ENCODE measurements at places on chromosomes 16 and 17.

DNA sequence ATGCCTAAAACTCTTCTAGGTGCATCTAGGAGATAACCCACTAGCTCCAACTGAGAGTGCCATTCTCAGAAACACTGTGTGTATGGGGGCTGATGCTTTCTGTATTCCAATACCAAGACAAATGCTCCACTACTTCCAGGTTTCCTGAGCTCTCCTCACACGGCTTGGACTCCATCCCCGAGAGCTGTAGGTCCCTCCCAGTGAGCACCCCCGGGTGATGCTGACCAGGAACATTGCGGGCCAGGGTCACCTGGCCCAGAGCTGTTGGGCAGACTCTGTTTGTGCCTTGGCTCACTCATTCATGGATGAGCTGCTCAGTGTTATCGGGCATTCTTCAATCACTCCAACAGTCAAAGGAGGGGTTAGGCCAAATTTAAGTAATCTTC, 7.0 kb downstream of the CUEDC1 start:
- DNase-seq = no peak

DNA sequence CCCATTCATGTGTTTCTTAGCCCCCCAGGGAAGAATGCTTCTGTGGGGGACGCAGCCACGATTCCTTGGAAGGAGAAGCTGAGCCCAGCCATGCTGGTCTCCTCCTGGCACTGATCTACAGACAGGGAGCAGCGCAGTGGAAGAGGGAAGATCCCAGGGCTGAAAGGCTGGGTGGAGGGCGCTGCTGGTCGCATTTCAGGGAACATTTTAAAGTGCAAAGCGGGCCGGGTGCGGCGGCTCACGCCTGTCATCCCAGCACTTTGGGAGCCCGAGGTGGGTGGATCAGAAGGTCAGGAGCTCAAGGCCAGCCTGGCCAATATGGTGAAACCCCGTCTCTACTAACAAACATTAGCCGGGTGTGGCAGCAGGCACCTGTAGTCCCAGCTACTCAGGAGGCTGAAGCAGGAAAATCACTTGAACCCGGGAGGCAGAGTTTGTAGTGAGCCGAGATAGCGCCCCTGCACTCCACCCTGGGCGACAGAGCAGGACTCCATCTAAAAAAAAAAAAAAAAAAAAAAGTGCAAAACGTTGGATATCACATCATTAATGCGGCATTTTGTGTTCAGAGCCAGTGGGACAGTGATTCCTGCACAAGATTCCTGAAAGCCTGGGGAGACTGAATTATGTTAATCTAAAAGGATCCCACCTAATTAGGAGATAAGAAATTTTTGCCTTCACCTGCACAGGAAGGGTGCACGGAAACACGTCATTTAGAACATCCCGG, 558 bp upstream of the CHMP6 start:
- no peak for DNase-seq

DNA sequence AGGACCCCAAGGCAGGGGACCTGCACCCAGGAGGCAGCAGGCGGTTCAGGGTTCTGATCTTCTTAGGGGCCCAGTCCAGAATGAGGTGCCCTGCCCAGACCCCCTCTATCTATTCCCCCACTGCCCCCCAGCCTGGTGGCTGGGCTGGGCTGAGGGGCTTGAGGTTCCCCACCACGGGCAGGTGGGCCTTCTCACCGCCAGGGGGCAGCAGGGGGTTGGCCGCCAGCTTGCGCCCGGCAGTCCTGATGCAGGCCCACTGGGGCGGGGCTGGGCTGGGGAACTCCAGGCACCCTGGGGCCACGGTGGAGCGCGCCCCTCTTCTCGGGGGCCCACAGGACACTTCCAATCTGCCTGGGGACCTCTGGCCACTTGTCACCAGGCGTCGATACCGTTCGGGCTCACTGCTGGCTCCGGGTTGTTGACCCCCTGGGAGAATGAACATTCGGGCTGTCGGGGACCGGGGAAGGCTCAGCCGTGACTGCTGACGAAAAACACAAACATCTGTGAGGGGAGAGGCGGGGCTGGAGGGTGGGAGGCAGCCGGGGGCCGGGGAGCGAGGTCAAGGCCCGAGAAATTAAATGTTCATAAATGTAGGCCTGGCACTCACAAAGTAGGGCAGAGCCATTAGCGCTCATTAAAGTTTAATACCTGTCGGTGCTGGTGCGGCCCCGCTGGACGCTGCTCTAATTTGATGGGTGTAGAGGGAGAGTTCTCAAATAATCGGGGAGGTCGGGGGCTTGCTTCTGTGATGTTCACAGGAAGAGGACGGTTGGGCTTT, 219.3 kb upstream of the GSE1 start:
- DNase-seq = no peak

DNA sequence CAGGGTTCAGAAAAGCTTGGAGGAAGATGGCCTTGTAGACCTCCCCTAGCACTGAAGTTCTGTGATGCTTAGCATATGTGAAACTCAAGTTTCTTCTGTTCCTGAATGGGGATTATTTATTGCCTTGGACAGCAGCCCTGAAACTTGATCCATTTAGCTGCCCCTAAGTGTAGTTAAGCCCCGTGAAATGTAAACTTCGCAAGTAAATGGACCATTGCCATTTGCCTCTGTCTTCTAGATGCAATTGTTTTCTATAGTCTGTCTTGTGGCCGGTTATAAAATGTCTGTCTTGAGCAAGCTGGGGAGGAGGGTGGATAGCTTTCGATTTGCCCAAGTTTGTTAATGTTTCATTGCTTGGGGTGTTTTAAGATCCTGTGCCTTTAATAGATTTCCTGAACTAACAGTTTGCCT, 261.8 kb downstream of the CDH13 start:
- no peak for DNase-seq

DNA sequence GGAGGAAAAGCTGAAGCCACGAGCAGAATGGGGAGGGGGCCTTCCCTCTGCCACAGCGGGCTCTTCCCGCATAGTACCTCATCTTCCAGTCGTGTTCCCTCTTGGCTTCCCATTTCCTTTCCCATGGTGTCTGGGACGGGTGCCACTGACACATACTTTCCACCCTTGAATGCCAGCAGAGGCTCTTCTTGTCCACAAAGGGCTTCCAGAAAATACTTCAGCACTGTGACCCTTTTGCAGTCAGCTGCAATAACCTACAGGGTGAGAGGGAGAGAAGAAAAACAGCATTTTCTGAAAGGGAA, 30.7 kb downstream of the HIC1 start:
- DNase-seq = no peak

DNA sequence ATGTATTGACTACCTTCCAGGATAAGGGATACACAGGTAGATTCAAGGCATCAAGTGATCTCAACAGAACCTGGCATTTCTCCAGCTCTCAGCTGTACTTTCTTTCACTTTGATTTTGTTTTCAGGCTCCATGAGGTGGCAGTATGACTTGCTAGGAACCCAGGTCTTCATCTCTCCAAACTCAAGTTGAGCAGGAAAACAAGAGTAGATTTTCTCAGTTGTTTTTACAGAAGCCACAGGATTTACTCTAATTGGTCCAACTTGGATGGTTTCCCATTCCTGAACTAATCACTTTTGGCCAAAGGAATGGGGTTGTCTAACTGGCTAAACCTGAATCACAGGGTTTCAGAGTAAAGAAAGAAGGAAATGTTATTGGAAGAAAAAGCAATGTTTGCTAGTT, 146.6 kb downstream of the TRIM37 start:
- no peak for DNase-seq

GRCh38 chr17:70365091-70365583, 195.8 kb downstream of the KCNJ2 start:
- no peak for DNase-seq

DNA sequence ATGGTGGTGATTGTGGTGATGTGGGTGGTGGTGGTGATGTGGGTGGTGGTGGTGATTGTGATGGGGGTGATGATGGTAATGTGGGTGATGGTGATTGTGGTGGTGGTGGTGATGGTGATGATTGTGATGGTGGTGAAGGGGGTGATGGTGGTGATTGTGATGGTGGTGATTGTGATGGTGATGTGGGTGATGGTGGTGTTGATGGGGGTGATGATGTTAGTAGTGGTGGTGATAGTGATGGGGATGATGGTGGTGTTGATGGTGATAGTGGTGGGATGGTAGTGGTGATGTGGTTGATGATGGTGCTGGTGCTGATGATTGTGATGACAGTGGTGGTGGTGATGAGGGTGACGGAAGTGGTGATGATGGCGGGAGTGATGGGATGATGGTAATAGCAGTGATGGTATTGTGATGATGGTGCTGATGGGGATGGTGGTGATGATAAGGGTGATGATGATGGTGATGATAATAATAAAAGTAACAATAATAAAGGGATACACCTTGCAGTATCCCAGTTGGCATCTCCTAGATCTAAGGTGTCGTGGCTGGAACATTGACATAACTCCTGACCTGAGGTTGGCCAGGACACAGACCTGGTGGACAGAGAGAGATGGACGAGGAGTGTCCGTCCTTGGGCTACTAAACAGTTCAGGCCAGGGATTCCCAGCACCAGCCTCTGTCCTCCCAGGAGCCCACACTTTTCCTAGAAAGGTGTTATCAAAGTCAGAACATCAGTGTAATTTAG, 344.5 kb downstream of the SEC14L1 start:
- no peak for DNase-seq

GRCh38 chr17:68740555-68741447, 139.6 kb upstream of the FAM20A start:
- DNase-seq = no peak

DNA sequence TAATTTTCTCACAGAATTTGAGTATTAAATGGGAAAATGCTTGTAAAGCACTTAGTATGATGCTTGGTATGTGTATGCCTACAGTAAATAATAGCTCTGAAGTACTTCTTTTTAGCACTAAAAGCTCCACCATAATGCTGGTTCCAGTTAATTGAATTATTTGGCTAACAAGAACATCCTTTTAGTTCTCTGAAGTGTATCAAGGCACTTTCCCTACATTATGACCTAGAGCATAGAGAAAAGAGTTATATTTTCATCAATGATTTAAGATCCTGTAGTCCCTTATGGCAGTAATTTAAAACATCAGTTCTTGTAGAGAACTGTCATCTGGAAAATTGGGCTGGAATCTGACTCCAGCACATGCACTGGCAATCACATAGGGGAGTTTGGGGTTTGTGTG, 21.9 kb upstream of the PHAF1 start:
- no peak for DNase-seq

DNA sequence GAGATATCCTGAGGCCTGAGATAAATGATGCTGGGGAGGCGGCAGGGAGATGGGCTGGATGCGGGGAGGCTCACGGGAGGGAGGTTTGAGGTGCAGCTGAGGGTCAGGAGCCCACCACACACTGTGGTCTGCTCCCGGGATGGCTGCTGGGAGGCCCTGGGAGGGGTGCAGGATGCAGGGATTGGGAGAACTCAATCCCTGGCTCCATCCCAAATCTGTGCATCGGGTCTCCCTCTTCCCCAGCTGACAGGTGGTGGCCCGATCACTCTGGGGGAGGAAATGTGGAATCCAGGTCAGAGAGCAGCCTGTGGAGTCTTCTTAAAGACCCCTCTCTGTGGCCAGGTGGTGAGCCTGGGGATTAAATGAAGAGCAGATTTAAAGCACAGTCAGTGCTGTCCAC, 12.0 kb downstream of the PHB1 start:
- no peak for DNase-seq

GRCh38 chr16:11597235-11598095, 10.7 kb upstream of the LITAF start:
- DNase-seq = no peak

Data from cortex of kidney (tissue), 1 donor.